ENCODE measurements at places on chromosomes 1 and 21.

GRCh38 chr1:178093951-178094738 lies at the start of gene RASAL2:
Gene RASAL2 (plus strand): TSS chr1:178094104. CDS start chr1:178094493, 389 bp downstream.
- no peak for DNase-seq

DNA sequence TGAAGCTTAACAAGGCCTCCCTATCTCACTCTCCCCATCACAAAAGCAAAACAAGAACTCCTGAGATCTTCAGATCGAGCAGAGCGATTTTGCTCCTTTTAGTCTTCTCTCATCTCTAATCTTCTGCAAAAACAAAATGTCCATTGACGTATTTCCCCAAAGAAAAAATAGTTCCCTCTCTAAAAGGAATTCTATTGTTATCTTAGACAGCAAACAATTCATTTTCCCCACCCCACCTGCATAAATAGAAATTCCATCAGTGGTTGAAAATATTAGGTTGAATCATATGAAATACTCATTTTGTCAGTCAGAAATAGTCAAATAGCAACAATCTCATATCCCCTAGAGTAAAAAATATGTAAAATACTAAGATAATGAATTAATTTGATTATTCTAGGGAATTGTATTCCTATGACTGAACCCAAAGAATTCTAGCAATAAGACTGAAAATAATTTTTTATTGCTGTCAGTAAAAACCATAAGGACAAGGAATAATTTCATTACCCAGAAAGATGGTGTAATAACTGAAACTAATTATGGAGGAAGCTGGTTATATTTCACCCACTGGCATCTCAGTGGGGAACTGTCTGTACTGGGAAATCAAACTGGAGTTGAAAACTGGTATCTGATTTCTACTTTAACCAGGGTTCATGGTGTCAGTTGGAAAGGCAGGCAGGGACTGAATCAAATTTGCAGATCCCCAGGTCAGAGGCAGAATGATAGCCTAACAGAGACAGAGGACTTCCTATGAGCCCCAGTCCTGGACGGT lies 51.3 kb downstream of the RHOU start:
- no peak for DNase-seq

- no peak for DNase-seq
These were observed 1.6 kb downstream of the CRABP2 start for GRCh38 chr1:156703741-156704140.

DNA sequence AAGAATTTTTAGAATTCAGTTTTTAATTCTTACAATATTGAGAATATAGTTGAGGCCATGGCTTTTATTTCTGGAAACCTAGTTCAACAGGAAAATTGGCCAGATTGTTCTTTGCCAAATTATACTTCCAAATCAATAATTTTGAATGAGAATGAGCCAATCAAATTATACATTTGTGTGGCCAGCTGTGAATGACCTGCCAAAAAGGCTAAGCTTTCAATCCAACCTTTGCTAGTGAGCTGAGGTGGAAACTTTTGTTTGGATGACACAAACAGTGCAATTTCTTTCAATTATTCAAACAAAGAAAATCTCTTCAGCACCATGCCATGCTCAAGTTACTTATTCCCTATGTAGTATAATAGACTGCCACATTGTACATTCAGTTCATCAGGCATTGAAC lies 167.8 kb downstream of the PATJ start:
- no peak for DNase-seq

DNA sequence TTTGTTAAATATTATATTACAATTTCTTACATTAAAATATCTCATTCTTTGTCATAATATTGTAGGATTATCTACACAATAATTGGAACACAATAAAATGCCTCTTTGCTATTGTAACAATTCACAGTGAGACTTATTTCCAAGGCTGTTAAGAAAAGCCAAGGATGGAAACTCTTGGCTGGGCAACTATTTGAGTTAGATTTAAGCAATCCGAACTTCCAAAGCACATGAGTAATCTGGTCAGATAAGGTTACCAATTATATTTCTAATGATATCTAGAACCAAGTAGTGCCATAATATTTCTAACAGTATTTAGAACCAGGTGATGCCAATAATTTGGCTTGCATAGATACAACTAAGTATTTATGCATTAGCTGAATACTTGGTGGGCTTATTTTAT lies 154.7 kb upstream of the KCNK2 start:
- DNase-seq: no peak

DNA sequence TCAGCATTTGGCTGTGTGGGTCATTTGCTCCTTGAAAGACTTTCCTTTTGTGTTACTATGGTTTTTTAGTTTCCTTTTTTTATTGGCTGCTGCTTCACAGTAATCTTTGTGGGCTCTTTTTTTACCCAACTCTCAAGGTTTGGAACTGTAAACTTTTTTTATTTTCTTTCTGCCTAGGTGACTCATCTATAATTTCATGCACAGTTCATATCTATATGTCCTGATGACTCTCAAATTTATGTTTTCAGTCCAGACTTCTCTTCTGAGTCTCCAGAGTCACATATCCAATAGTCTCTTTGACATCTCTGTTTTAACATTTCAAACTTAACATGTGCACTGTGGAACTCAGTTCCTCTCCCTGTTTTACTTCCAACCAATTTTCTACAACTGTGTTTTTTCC lies 83.4 kb downstream of the ATF6 start:
- DNase-seq: no peak

DNA sequence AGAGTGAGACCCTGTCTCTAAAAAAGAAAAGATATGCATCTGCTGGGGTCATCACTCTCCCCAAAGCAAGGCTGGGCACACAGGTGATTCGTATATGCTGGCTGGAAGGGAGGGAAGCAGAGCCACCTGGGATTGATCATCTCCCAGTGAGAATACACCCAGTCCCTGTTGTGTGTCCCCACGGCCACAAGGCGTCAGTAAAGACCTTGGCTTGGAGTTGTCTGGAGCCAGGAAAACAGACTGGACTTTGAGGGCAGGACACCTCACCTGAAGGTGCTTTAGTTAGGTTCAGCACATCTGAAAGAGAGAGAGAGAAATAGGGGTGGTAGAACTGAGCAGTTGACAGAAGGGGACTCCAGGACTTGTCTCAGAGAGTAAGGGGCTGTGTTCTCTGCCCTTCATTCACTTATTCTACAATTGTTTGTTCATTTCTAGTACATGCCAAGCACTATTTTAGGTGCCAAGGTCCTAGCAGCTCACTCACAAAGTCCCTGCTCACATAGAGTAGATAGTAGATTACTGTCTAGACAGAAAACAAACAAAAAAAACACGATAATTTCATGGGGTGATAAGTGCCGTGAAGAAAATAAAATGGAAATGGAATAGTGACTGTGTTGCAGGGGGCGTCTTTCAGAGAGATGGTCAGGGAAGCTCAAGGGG lies 13.5 kb downstream of the CITED4 start:
- no peak for DNase-seq

DNA sequence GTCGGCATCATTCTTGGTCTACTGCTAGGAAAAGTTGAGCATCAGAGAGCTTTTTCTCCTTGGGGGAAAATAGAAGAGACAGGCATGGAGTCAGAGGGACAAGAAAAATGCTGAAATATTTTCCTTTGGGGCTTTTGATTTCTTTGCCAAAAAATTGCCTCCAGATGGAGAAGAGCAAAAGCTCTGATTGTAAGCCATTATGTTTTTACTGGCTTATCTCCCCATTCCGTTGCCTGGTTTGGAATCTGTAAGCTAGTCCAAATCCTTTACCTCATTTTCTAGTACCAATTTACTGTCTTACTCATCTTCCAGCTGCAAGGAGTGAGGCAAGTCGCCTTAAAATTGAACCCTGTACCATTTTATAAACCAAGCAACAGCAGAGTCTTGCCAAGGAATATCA lies 23.3 kb upstream of the NBL1 start:
- DNase-seq: no peak

DNA sequence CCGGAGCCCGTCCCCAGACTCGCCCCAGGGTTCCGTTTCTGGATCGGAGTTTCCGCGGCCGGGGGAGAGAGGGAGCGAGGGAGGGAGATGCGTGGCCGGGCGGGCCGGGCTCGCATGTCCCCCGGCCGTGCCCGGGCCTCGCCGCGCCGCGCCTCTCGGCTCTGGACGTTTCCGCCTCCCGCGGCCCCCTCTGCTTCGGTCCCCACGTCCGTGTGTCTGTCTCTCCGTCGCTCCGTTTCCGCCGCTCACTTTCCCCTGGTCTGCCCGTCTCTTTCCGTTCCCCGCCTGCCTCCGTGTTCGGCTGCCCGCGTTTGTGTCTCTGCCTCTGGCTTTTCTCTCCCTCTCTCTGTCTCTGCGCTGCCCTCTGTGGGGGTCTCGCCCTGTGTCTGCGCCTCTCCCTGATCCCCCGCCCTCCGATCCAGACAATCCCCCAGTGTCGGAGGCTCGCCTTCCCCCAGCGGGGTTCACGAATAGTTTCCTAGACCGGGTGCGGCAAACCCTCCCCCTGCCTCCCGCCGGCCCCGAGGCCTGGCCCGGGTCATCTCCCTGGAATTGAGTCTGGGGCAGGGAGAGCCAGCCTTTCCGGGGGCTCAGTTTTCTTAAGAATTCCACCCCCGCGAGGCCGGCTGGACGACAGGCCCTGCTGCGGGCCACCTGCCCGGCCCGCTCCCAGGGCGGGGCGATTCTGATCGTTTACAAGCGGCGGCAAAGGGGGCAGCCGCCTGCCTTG lies 735 bp downstream of the NBL1 start:
- no peak for DNase-seq

DNA sequence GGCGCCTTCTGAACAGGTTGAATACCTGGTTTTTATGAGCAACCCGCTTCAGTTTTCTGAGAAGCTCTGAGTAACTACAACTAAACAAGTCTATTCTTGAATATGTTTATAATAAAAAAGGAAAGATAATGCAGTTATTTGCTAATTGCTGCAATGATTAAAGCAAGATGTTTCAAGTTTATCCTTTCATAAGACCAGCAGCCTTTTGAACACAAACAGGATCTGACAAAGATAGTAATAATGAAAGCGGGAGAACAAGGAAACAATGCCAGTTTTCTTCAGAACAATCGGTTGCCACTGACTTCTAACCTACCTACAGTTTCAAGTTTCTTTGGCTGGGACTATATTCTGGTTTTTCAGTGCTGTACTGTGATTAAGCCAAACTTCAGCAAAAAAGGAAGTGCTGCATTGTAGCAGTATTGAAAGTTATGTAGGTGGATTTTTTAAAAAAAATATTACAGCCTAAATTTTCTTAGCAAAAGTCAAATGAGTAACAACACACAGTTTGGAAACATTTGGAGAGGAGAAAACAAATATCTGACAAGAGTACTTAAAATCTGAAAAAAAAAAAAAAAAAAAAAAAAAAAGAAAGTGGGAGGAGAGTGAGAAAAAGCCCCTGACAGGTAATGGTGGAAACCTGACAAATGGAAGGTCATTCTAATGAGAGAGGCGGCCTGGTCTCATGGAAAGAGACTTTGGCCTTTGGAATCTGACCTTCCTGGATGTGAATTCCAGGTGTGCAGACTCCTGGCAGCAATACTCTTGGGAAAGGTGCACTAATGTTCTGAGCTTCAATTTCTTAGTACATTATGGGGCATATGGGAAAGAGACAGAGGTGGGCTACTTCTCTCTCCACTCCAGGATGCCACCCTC lies 11.4 kb downstream of the KCNJ15 start:
- DNase-seq: no peak

DNA sequence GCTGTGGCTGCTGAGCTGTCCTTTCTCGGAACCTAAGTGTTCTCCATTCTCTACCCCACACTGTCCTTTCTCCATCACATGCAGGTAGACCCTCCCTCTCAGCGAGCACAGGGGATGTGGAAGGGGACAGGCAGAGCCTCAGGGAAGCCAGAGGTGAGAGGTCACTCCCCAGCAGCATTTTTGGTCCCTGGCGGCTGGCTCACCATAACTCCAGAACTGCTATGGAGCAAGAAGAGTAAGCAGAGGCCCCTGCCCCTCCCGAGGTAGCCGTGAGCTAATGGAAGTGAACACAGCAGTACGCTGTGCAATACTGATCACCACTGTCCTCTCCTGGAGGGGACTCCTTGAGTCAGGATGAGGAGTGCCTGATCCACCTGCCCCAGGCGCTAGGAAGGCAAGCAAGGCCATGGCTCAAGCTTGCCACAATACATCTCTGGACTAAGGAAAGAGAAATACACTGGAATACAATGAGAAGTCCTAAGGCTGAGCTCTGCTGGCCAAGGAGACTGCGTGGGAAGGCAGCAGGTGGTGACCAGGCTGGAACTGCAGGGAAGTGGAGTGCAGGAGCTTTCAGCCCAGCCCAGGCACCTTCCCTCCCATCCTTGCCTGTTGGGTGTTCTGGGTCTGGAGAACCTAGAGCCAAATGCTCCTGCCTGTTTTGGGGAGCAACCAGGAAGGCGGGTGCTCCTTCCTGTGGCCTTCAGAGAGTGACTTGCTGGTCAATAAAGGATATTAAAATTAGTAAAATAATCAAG lies 96.2 kb downstream of the LAMC2 start:
- no peak for DNase-seq
